ENCODE measurements at places on chromosomes 2 and 18.
A peak's percentile ranks its signal among the peaks of the same experiment; 100 is the strongest.

DNA sequence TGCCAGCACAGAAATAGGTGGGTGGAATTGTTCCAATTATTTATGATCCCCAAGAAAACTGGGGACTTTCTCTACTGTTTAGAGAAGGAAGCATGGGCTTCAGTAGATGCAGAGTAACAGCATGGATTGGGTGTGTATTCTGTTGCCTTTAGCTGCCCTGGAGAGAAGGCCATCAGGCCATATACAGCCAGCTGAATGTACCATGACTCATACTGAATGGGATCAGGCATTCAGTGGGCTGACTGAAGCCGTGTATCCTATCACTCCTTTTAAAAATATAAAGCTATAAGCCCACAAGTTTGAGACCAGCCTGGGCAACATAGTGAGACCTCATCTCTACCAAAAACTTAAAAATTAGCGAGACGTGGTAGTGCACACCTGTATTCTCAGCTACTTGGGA lies 16.7 kb upstream of the PLEKHM3 start:
- DNase-seq, result no peak

DNA sequence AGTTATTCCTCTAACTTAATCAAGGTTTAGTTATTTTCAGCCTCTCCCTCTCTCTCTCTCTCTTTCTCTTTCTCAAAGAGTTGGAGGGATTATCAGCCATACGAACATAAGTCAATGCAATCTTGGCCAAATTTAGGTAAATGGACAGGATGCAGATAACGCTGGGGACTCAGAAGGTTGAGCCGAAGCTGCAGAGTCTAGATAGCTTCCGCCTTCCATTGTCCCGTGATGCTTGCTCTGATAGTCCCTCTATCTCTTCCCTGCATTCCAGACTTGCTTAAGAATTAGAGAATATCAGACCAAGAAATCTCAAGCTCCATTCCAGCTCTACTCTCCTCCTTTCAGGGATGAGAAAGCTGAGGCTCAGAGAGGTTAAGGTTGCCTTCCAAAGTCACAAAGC lies 502.8 kb upstream of the TNP1 start:
- no peak for DNase-seq

DNA sequence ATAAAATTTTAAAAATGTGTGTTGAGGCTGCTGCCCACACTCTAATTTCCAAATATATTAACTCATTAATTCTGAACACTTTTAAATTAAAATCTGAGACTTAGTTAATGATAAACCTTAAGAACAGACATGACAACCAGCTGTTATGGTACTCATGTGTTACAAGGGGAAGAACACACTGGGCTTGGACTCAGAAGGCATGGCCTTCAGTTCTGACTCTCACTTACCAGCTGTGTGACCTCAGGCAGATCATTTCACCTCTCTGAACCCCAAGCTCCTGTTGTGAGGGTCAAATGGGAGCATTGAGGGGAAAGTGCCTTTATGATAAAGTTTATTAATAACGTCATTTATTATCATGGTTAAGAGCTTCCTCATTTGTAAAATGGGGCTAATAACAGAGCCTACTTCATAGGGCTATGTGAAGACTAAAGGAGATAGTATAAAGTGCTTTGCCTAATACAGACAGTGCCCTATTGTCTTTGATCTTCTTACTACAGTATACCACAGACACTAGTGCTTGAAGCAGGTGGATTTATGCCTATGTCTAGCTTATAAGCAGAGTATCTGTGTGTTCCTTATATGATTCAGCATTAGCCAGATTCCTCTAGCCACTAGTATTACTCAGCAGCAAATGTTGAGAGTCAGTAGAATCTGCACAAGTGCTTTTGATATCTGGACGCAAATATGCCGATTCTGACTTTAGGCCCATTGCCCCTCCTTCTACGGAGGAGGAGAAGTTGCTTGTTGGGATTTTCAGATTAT lies 99.6 kb downstream of the SGPP2 start:
- no peak for DNase-seq

DNA sequence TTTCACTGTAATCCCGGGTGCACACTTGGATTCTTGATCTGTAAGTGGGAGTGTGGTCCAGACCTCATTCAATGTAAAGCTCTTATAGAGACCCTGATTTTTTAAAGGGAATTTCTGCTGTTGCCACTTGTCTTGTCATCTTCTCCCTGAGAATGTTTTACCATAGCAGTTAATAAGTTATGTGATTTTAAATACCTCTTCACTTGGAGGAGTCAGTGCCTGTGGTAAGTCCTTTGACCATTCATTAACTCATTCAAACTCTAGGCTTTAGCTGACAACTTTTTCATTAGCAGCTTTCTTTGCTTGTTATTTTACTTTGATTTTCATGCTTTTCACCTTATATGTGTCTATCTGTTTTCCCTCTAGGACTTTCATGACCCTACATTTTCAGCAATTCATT lies 51.3 kb downstream of the FMNL2 start:
- no peak for DNase-seq

DNA sequence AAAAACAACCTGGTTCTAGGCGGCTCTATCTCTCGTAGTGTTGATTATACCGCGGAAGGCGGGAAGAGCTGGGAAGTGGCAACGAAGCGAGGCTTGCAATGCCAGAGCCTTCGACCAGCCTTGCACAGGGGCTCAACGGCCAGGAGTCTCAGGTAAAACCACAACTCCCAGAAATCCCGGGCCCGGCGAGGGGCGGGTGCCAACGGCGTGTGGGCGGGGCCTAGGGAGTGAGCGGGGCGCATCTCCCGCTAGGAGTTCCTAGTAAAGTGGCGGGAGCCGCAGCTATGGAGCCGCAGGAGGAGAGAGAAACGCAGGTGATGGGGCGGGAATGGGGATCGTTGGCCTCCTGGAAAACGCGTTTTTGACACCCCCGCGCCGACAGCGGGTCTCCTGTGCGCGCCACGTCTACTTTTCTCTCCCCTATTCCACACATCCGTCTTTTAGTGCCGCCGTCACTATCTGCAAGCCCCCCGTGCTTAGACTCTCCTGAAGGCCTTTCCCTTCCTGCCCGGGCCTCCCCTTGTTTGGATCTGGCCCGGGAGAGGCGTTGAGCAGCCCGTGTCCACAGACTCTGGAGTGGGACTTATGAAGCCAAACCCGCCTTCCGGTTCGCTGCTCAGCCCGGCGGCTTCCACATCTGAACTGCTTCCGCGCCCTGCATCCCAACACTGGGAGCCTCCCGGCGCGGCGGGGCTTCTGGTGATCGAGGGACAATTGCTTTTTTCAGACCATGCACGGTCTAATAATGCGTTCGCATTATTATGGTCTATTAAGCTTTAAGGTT lies at the start of gene HAUS1:
HAUS1 (plus strand) TSS at position 258 of the 784 bp plus-strand sequence; CDS start at position 285, 27 bp downstream.
- peak; percentile 97 for DNase-seq

- DNase-seq, result no peak
Measured at GRCh38 chr2:200301953-200302858, 4.3 kb upstream of the SPATS2L start.

DNA sequence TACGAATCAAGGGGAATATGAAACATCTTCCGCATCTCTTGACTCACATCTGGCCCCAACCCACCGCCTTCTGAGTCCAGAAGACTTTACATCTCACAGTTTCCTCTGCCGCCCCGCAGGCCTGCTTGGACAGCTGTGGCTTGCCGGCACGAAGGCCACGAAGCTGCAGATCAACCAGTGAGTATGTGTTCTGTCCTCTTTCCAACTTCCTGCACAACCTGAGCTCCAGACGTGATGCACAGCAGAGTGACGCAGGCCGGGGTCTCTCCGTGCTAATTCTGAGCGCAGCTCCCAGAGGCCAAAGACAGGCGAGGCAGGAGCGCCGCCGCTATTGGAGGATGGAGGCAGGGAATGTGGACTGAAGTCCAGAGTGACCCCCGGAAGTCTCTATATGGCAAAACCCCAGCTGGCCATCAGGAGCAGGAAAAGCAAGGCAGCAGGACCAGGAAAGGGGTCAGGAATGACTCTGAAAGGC lies 93.5 kb downstream of the ZCCHC2 start:
- DNase-seq, result no peak

DNA sequence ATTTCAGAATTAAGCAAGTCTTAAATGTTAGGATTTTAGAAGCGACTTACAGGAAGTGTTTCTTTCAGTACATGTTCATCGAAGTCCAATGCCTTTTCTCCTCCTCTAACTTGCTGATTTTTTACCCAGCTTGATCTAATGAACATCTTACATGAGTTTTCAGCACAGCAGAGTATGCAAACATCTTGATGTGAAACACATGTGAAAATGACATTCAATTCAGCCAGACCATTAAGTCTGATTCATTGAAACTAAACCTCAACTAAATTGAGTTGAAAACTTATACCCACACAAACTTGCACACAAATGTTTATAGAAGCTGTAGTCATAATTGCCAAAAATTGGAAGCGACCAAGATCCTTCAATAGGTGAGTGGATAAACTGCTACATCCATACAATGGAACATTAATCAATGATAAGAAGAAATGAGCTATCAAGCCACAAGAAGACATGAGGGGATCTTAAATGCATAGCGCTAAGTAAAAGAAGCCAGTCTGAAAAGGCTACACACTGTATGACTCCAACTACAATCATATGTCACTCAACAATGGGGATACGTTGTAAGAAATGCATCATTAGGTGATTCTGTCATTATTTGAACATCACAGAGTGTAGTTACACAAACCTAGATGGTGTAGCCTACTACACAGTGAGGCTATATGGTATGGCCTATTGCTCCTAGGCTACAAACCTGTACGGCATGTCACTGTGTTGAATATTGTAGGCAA lies 18.5 kb downstream of the PSTPIP2 start:
- no peak for DNase-seq

GRCh38 chr2:232772531-232772930 lies 3.8 kb downstream of the KCNJ13 start:
- DNase-seq, result no peak

DNA sequence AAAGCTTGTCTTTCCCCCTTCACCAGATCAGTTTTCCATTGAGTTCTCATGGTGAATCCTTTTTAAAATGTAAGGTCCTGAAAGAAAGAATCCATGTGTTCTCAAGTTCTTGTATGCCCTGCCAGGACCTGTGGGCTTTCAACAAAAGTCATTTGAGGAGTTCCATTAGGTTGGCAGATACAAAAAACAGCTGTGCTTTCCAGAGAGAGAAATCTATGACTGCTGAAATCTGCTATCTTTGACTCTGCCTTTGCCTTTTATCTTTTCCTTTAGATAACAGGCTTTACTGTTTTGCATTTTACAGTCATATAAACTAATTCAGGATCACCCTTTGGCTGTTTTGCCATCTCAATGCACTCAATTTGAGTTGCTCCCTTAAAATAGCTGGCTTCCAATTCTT lies 59.7 kb downstream of the CXCR4 start:
- no peak for DNase-seq

DNA sequence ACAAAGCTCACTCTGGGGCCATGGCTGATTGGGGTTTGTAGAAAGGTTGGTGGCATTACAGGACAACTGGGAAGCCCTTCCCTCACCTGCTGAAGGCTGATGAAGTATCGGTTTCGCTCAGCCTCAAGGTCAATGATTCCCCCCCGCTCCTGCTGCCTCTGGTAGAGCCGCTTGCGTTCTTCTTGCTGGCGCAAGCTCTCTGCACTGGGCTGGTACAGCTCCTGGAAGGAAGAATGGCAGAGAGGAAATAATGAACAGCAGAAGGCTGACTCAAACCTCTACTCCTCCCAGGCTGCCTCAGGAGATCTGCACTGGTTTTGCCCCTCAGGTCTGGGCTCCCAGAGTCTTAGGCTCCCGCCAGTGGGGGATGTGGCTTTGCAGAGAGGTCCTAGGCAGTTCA lies 5.2 kb downstream of the BCS1L start:
- no peak for DNase-seq

Data from WTC11 (cell line).